ENCODE measurements at places on chromosomes 2 and 18. TPM values are rescaled to one million over a fixed set of nuclear protein-coding genes. Genes with fewer than 3 reads are reported as not detected.

The HTRA2 gene
- 22.0 TPM for polyA plus RNA-seq

The SOCS6 gene
- 0.31 TPM for polyA plus RNA-seq

The SLC9A4 gene
- not detected for polyA plus RNA-seq

The NEMP2 gene
- 10.9 TPM for polyA plus RNA-seq

The ARHGAP15 gene
- polyA plus RNA-seq: 506 TPM

The LOXL3 gene
- polyA plus RNA-seq: not detected

The RFX8 gene
- not detected for polyA plus RNA-seq

The GREB1 gene
- polyA plus RNA-seq: not detected

The ALLC gene
- polyA plus RNA-seq: not detected

The LYPD6B gene
- polyA plus RNA-seq: not detected

The SKOR2 gene
- polyA plus RNA-seq: not detected

The CRYGC gene
- polyA plus RNA-seq: not detected

The GAD1 gene
- not detected for polyA plus RNA-seq

The ORMDL1 gene
- polyA plus RNA-seq: 129 TPM

The DNAJC10 gene
- 52.2 TPM for polyA plus RNA-seq

The UGT1A6 gene
- not detected for polyA plus RNA-seq

The UGT1A4 gene
- not detected for polyA plus RNA-seq

The NOSTRIN gene
- not detected for polyA plus RNA-seq

The ST6GAL2 gene
- polyA plus RNA-seq: not detected

The ARMC9 gene
- not detected for polyA plus RNA-seq

The TPRKB gene
- polyA plus RNA-seq: 74.4 TPM

The PLGLB1 gene
- polyA plus RNA-seq: 2.2 TPM

The NRBP1 gene
- polyA plus RNA-seq: 125 TPM

The TUBB8B gene
- polyA plus RNA-seq: not detected

The MTLN gene
- polyA plus RNA-seq: 131 TPM

The LRRC30 gene
- polyA plus RNA-seq: not detected

The IL1RL2 gene
- not detected for polyA plus RNA-seq

The TUBA3E gene
- polyA plus RNA-seq: not detected

Data from CD4-positive, alpha-beta memory T cell (primary cell).